A172 (cell line): ENCODE measurements at places on chromosomes 1 and 21. TPM values are rescaled to one million over a fixed set of nuclear protein-coding genes. Genes with fewer than 3 reads are reported as not detected.
A peak's percentile ranks its signal among the peaks of the same experiment; 100 is the strongest.

DNA sequence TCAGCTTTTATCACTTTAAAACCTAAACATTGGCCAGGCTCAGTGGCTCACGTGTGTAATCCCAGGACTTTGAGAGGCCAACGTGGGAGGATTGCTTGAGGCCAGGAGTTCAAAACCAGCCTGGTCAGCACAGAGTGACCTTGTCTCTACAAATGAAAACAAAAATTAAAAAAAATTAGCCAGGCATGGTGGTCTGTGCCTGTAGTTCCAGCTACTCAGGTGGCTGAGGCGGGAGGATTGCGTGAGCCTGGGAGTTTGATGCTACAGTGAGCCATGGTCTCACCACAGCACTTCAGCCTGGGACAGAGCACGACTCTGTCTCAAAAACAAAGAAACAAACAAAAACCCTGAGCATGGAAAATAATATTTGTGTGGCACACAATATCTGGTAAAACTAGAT is 143.5 kb upstream of the HNRNPU start:
- DNase-seq, result no peak

TSPEAR gene
- total RNA-seq, result 0.17 TPM in 1 of 2 replicates, not detected in the other

KLF17 gene
- not detected in 2 replicates for total RNA-seq

DNA sequence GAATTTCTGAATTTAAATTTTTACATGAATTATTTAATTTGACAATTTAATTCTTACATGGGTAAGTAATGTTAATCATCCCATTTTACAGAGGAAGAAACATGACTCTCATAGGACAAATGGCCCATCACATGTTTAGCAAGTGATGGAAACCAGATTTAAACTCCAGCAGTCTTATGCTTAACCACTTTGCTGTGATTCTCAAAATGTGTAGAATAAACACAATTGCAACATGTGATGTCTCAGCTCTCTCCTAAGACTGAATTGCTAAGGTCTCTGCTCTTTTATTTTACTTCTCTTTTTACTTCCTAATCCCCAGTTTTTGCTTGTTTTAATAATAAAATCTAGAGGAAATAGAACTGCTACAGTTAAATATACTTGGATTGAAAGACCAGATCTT is 42.8 kb downstream of the HS2ST1 start:
- DNase-seq, result no peak

CFHR2 gene
- total RNA-seq, result not detected in 2 replicates

DNA sequence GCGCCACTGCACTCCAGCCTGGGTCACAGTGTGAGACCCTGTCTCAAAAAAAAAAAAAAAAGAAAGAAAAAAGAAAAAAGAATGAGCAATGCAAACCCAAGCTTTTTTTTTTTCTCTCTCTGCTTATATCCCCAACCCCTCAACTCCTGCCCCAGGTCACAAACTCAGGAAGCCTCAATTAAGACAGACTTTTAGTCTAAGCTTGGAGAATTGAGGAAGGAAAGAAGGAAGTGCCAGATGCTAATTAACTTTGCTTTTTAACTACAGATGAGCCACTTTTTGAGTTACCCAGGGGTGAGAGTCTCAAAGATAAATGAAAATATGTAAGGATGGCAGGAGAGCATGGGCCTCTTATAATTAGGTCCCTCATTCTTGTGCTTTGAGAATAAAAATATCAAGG is 33.3 kb downstream of the PIK3CD start:
- DNase-seq, result no peak

TAGLN2 gene
- 734 and 929 TPM in 2 replicates for total RNA-seq

DNA sequence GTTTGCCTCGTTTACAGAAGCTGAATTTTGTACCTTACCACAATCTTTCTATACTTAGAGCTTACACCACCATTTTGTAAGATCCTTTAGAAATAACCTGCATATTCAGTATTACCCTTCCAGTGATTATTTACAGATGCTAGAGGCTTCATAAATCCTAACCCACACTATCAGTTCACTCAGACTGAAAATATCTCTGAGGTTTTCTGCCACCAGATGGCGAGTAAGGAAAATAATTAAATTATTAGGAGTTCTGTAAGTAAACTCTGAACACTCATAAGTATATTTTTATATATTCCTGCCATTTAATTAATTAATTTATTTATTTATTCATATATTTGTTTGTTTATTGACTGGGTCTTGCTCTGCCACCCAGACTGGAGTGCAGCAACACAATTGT is 1635.2 kb downstream of the PLA2G4A start:
- peak; percentile 22 for DNase-seq

GRCh38 chr1:23793018-23793781 is 2.3 kb downstream of the LYPLA2 start:
- DNase-seq, result peak; percentile 57

- no peak for DNase-seq
Measured at GRCh38 chr1:156076609-156077429, 5.4 kb downstream of the MEX3A start.

GRCh38 chr1:66374148-66374547 is 159.8 kb upstream of the SGIP1 start:
- no peak for DNase-seq

- DNase-seq, result no peak
Measured at GRCh38 chr1:167541610-167542009, 12.0 kb downstream of the CREG1 start.

- no peak for DNase-seq
Measured at GRCh38 chr1:232017057-232017456, 390.5 kb downstream of the DISC1 start.

DNA sequence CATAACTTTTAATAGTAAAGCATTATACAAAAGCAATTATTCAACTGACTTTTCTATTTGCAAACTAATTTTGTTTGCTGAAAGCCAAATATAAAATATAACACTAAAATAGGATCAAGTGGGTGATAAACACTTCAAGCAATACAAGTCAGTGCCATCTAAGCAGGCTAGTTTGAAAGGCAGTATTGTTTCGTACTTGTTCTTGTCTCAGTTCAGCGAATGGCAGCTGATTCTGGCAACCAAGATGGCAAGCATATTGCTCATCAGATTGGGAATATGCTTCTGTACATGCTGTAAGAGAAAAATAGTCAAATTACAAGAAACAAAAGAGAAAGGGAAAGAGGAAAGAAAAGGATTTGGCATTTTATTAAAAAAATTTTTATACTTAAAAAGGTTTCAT is 7.5 kb downstream of the TMEM59 start:
- DNase-seq, result no peak

GRCh38 chr1:167582064-167582463 is 28.5 kb upstream of the CREG1 start:
- no peak for DNase-seq
